ENCODE measurements at places on chromosomes 3 and 15.
A peak's percentile ranks its signal among the peaks of the same experiment; 100 is the strongest.

GRCh38 chr3:10936686-10937085, 55.9 kb upstream of the SLC6A1 start:
- DNase-seq = no peak

- no peak for DNase-seq
Measured at GRCh38 chr3:25304916-25305315, 123.1 kb upstream of the RARB start.

DNA sequence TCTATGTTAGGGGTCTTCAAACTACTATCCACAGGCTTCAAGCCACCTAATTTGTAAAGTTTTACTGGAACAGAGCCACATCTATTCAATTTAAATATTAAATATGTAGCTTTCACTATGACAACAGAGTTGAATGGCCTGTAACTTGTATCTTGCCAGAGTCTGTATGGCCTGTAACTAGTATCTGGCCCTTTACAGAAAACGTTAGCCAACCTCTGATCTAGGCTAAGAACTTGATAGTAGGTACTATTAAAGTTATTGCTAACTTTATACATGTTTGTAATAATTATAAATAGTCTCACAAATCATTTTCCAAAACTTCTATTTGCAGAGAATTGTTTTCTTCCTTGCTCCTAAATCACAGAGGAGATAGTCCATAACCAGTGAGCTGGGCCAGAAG, 40.0 kb downstream of the ANKRD28 start:
- no peak for DNase-seq

DNA sequence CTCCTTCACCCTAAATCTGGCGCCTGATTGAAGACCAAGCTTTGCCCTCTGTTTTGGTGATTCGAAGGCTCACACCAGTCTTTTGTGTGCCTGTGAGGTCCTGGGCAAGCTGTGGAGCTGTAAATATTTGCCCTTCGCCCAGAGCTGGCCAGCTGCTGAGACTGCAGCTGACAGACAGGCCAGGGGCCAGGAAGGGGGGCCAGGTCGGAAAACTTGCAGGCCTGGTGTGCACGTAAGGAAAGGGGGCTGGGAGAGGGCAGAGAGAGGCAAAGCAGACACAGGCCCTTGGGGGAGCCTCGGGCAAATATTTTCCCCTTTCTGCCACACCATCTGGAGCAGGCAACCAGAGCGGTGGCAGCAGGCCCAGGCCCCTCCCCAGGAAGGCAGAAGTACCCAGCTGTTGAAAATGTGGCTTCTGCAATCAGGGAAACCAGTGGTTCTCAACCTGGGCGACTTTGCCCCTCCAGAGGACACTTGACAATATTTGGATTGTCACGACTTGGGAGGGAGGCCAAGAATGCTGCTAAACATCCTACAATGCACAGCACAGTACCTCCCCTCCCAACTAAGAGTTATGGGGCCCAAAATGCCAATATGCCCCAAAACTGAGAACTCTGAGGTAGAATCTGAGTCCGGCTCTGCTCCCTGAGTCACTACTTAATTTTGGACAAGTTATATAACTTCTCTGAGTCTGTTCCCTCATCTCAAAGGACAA, 2.5 kb downstream of the PDZRN3 start:
- DNase-seq = no peak

- no peak for DNase-seq
Measured at GRCh38 chr15:35934383-35935049, 388.6 kb upstream of the DPH6 start.

DNA sequence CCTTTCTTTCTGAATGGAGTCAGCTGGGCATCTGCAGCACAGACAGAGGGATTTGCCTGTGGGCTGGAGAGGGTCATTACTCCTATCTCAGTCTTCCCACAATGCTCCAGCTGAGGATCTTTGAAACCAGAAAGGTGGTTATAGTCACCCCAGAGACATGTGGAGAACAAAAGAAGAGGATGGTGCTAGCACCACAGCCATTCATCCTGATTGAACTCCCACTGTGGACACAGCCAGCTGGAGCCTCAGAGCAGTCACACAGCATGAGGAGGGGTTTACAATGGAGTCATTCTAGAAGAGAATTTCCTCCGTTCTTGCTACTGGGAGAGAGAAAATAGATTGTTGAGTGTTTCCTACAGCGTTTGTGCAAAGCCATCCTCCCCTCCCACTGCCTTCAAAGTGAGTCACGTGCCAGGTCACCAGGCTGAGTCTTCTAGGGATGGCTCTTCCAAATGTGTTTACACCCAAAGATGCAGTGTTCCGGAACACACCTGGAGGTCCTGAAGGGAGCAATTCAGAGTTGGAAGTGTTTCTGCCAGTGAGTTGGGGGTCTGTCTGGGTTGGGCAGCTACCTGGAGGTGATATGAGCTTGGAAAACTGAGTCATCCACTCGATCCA, 18.9 kb upstream of the GREM1 start:
- no peak for DNase-seq

GRCh38 chr3:158057666-158058065, 48.6 kb downstream of the SHOX2 start:
- no peak for DNase-seq

DNA sequence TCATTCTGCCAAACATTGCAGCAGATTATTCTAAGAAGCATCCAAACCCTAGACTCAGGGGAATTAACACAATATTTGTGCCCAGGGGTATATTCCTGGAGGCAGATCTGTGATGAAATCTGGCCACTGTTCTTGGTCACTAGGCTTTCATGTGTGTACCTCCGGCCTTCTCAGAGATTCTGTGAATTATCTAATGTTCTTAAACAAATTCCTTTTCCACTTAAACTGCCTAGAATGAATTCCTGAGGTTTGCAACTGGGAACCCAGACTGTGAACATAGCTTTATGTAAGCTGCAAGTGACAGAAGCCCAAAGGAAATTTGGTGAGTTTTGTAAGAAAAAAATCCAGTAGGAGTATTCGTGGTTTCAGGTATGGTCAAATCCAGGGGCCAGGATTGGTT, 20.7 kb upstream of the CTNNB1 start:
- no peak for DNase-seq

DNA sequence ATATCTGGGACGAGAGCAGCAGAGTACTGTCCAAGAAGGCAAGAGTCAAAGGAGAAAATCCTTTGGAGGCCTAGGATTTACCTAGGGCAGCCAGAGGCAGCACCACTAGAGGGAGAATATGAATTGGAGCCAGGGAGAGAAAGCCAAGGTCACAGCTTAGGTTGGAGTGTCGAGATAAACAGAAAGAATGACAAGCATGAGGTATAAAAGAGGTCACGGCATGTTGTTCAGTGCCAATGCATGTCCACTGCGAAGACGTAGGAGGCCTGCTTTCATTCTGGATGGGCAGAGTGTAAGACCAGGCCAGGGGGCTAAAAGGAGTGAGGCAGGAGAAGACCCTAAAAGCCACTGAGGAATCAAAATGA, 47.2 kb downstream of the THBS1 start:
- no peak for DNase-seq

DNA sequence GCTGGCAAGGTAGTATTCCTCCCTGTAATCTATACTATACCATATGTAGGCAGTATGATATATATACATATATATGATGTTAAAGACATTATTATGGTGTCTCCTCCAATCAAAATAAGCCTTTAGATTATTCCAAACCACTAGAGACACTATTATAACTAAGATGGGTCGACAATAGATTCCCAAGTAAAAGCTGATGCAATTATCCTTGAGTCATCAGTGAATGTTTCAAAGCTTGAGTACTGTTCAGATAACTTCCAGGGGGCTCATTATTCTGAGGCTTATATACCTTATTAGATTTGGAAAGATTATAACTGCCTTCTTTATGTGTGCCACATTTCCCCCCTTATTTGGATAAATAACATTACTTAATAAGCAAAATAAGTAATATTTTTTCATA, 11.9 kb upstream of the C3orf38 start:
- DNase-seq = no peak

DNA sequence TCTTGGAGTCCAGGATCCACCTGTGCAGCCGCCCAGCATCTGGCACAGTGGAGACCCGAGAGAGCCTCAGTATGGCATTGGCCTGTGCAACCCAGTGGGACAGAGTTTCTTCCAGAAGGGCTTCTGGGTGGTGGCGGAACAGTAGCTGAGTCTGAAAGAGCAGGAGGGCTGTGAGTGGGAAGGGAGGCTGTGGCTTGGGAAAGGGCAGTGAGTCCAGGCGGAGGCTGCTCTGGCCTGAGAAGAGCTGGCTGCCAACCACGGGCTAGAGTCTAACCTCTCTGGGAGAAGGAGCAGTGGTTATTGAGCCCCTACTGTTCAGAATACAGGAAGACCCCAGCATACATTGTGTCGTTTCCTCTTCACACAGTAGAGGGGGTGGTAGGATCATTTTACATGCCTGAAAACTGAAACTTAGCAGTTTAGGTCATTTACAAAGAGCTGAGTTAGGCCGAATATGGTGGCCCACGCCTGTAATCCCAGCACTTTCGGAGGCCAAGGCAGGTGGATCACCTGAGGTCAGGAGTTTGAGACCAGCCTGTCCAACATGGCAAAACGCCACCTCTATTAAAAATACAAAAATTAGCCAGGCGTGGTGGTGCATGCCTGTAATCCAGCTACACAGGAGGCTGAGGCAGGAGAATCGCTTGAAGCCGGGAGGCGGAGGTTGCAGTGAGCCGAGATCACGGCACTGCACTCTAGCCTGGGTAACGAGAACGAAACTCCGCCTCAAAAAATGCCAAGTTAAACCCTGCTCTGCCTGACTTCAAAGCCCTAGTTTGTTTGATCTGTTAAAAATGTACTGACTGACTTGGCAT, 3.2 kb downstream of the AEN start:
- DNase-seq = peak; percentile 37

DNA sequence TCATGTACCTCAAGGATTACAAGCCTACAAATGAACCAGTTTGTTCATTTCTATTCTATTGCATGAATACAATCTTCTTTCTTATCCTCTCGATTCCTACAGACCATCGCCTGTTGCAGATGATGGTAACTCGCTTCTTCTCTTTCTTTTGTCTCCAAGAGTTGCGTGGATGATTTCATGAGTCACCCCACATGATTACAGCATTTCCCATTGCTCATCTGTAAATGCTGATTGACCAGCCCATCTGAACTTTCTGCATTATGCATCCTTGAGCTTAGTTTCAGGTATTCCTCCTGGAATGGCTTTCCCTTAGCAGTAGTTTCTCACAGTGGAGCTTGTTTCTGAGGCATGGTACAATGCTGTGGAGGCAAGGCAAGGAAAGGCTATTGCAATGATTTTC, 109.6 kb upstream of the TOPAZ1 start:
- no peak for DNase-seq

- DNase-seq = no peak
Measured at GRCh38 chr3:49198161-49198560, 26.8 kb downstream of the KLHDC8B start.

DNA sequence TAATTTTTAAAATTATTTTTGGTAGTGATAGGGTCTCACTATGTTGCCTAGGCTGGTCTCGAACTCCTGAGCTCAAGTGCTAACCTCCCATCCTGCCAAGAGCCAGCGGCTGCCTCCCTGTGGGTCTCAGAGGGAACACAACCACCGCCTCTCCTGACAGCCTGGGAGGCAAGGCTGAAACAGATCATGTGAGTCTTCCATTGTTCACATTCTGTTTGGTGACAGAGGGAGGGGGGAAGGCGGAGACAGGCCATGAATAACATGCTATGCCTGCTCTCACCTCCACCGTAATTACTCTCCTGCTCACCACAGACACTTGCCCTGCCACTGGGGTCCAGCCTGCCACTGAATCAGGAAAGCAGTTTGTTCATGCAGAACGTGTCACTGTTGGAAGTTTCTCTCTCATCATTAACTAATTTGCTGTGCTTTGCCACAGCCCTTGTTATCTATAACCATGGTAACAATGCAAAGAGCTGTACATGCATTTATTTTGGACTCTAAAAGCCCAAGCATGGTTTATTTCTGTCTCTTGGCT, 78.4 kb upstream of the RASGRF1 start:
- no peak for DNase-seq

DNA sequence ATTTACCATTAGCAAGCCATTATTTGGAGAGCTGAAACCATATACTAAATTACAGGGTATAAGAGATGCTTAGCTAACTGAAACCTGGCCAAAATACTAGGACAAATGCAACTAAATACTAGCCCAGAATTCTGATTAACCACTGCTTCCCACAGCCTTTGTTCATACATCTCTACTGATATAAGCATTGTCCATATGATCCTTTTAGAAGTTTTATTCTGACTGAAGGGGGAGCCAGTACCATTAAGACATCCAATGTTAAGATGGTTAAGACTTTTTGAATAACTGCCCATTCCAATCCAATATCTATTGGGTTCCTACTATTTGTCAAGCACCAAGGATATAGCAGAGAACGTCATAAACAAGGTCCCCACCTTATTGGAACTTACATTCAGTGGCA, 421.3 kb downstream of the FOXP1 start:
- no peak for DNase-seq
